NCI-H1092 treated with DMSO at 0.1 percent for 48 hours (cell line): ENCODE measurements at places on chromosomes 5 and 9.

- DNase-seq = peak; percentile 52
These were observed 57.6 kb downstream of the DPYSL3 start for GRCh38 chr5:147452165-147452811.

GRCh38 chr9:81827616-81828296, 100.5 kb upstream of the SPATA31D4 start:
- DNase-seq = no peak

DNA sequence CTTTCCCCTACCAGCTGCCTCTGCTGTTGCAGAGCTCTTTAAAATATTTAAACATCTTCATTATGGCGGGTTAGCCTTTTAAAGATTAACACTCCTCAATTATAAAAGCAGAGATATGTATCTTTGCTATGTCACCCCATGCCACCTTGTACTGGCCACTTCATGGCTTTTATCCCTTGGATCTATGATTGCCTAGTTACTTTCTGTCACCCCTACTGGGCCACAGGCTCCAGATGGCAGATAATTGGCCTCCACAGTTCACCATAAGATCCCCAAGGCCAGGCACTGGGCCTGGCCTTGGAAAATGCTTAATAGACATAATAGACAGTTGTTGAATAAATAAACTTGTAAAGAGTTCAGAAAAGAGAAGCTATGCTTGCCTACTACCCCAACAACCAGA, 142.0 kb upstream of the SHB start:
- no peak for DNase-seq

DNA sequence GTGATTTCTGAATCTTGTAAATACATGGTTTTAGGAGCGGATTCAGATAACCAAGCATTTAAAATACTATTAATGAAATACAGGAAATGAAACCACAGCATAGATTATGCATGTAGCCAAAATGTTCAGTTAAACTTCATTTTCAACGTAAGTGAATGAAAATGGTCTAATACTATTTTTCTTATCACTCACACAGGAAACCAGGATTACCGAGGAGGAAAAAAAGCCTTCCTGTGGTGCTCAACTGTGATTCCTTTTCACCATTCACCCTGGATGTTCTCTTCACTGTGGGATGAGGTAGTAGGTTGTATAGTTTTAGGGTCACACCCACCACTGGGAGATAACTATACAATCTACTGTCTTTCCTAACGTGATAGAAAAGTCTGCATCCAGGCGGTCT, 83.4 kb upstream of the ZNF169 start:
- no peak for DNase-seq

GRCh38 chr9:123456011-123456410, 100.0 kb downstream of the CRB2 start:
- no peak for DNase-seq

GRCh38 chr5:66881480-66882161, 285.4 kb downstream of the MAST4 start:
- DNase-seq = no peak

DNA sequence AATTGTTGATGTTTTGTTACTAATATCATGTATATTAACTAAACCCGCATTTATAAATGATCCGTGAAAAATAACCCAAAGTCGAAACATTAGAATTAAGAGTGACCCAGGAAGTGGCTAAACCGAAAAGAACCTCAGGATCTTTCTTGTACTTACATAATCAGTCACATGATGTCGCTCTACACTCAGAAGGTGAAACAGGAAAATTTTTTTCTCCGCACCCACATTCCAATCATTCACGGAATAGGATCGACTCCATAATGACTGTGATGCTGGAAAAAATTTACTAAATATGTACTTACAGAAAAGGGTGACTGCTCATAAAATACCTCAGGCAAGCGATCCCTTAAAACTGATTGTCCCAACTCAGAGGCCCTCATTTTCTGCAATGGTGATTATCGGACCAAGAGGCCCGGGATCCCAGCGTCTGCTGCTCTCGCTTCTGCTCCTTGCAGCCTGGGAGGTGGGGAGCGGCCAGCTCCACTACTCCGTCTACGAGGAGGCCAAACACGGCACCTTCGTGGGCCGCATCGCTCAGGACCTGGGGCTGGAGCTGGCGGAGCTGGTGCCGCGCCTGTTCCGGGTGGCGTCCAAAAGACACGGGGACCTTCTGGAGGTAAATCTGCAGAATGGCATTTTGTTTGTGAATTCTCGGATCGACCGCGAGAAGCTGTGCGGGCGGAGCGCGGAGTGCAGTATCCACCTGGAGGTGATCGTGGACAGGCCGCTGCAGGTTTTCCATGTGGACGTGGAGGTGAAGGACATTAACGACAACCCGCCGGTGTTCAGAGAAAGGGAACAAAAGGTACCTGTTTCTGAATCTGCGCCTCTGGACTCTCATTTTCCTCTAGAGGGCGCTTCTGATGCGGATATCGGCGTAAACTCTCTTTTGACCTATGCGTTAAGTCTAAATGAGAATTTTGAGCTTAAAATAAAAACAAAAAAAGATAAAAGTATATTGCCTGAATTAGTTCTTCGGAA, at the start of gene PCDHA12:
Gene PCDHA12 (plus strand): TSS at position 224 of the 981 bp plus-strand sequence. CDS start 165 bp downstream, at position 389.
- DNase-seq = no peak

- DNase-seq = no peak
These were observed 40.1 kb upstream of the PDE8B start for GRCh38 chr5:77170196-77170890.

- no peak for DNase-seq
These were observed 26.6 kb downstream of the GADD45G start for GRCh38 chr9:89631384-89631783.

DNA sequence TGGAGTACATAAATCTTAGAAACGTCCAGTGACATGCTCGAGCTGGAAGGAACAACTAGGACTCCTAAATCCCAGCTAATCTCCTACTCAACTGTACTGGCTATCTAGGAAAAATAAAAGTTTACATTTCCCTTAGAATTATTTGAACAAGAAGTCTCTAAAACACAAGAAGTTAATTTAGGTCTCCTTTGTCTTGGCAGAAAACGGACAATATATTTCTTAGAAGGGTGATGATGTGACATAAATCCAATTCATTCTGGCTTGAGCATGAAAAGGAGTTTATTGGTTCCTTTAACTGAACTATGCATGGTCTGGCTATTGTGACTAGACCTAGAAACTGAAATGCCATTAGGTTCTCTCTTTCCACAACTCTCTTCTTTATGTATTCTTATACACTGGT, 1242.2 kb upstream of the DMAC1 start:
- DNase-seq = no peak

DNA sequence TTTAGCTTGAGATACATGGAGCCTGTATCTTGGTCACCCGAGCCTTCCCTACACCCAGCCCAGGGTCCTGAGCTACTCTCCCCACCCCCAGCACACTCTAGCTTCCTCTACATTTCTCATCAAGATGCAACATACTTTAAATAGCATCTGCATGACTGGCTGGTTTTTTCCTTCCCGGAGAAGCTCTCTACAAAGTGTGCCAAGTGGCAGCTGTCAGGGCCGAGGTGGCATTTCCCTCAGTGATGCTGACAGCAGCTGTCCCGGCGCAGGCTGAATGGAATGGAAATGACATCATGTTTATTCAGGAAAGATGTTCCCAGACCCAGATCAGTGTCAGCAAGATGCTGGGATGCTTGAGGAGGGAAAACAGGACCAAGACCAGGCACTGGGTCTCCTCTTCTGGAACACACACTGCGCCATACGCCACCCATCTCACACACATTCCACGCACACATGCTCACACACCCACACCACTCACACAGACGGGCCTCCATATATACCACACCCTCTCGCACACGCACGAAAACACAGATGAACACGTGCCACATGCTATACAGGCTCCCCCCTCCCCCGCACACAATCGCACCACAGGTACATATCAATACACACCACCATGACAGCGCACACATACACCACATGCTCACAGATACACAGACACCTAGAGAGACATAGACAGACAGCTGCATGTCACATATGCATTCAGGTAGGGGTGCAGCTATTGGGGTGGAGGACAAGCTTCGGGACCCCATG, 67.8 kb downstream of the LHX2 start:
- DNase-seq = no peak

DNA sequence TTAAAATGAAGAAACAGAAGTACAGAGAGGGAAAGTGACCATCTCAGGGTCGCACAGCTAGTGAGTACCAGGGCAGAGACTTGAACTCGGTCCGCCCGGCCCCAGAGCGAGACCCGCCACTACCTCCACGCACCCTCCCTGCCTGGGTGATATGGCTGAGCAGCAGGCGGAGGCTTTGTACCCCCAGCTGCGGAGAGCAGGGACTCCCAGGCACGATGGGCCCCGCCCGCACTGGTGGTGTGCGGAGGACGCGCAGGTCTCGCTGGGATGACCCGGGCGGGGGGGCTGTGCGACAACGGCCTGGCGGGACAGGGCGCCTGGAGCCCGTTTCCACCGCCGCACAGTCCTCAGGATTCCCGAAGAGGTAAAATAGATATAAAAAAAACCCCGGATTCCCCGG, 64.7 kb upstream of the LARP1 start:
- no peak for DNase-seq

GRCh38 chr5:134124289-134125038, 10.0 kb downstream of the TCF7 start:
- no peak for DNase-seq

DNA sequence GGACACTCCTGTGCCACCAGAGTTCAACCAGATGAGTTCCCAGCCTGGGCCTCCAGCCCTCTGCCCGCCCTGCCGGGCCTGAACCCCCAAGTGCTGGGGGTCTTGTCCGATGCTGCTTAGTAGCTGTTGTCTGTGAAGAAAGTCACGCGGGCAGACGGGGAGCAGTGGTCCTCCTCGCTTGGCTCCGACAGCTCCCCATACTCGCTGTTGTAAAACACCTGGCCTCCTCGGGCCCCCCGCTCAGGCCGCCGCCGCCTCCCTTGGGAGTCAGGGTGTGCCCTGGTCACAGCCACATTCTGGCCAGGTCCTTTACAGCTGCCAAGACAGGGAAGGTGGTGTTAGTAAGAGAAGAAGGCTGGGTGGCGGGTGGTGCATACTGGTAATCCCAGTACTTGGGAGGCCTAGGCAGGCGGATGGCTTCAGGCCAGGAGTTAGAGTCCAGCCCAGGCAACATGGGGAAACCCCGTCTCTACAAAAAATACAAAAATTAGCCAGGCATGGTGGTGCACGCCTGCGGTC, 11.8 kb upstream of the SCGB3A1 start:
- no peak for DNase-seq

- DNase-seq = no peak
These were observed 178.8 kb downstream of the TRIO start for GRCh38 chr5:14321936-14322335.

GRCh38 chr9:106755736-106756135, 107.2 kb upstream of the ZNF462 start:
- DNase-seq = peak; percentile 90

DNA sequence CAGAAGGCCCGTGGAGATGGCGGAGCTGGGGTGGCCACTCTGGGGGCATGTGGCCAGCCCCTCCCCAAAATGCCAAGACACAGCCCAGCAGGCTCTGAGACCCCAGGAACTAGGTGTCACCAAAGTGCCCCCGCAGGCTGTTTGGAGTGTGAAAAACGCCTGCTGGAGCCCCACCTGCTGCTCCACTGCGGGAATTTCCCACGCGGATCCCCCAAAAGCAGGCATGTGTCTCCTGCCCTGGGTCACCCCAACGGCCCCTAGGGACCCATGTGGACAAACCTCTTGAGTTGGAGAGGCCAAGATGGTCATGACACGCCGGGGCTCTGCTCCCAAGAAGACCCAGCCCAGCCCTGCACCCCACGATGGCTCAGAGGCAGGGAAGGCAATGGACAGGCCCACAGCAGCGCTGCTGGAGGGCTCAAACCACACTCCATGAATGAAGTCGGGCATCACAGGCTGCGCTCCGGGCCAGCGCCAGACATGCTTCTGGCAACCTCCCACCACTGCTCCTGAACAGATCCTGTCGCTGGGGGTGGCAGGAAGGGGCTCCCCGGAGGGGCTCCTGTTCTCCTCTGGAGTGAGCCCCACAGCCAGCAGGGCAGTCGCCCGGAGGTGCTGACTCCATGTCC, 15.3 kb downstream of the NOTCH1 start:
- DNase-seq = no peak

DNA sequence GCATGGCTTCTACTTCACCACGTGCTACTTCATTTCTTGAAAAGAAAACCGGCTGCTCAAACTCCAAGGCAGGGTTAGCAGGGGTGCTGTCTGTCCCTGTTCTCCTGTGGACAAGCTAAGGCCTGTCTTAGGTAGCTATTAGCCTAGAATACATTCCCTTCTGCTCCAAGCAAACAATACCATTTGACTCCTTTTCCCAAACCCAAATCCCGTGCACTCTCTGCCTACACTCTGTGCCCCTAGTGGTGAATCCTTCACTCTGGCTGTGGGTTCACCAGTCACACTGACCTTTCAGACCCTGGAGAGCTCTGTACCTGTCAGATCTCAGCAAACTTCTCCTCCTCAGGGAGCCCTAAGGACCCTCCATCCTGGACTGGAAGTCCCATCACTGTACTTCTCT, 211.6 kb downstream of the SLIT3 start:
- no peak for DNase-seq

- DNase-seq = no peak
These were observed 176.1 kb downstream of the PCSK1 start for GRCh38 chr5:96256795-96257470.

GRCh38 chr5:163504079-163504931, 1.1 kb upstream of the MAT2B start:
- no peak for DNase-seq

- DNase-seq = peak; percentile 30
These were observed 29.3 kb downstream of the CYFIP2 start for GRCh38 chr5:157295247-157295646.

- DNase-seq = no peak
These were observed 271.0 kb upstream of the SLC30A5 start for GRCh38 chr5:68822796-68823195.

DNA sequence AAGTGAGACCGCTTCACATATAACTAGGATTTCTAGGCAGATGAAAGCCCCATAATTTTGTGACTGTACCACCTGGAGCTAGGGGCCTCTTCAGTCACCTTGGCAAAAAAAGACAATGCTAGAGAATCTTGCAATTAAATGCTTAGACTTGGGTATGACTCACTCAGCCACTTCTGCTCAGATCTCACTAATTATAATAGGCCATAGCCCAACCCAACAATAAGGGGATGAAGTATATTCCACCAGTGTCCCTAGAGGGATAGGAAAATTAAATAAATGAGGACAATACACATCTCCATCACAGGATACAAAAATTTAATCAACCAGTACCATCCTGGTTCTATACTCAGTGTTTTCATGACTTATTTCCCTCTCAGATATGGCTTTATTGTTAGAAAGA, 1079.9 kb upstream of the C9orf72 start:
- DNase-seq = no peak

DNA sequence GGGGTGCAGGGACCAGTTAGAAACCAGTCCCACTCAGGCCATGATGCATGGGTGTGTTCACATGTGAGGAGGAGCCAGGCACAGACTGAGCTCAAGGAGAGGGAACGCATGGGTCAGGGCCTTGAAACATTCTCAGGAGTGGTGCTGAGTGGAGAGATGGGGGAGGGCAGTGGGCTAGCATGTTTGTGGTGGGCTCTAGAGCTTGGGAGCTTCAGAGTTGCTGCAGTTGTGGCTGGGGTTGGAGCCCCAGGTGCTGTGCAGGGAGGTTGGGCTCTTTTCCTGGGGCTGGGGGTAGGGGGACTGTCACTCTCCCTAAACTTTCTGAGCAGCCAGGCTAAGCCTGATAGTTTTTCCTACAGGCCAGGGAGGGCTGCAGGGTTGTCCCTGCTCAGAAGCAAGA, 95.4 kb downstream of the DAB2IP start:
- DNase-seq = no peak

GRCh38 chr5:129135633-129136032, 41.1 kb downstream of the ISOC1 start:
- no peak for DNase-seq
